ENCODE measurements at places on chromosomes 12 and 14.

DNA sequence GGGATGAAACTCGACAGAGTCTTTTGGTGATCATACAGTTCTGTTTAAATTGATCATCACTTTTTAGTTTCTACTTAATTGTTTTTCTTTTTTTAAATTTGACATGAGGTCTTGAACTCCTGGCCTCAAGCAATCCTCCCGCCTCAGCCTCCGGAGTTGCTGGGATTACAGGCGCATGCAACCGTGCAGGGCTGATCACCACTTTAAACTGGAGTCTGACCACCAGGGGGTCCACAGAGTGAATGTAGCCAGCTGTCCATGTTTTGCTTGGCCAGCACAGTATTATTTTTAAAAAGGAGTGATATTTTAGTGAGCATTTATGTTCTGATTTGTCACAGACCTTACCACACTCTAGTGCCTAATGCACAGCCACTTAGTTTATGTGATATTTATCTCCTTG lies 10.7 kb downstream of the DAAM1 start:
- no peak for DNase-seq

GRCh38 chr14:48788771-48789170 lies 797.4 kb downstream of the RPS29 start:
- DNase-seq = no peak

- DNase-seq = no peak
These were observed 19.2 kb downstream of the PPTC7 start for GRCh38 chr12:110563702-110564470.

GRCh38 chr12:54439521-54440255 lies 20.6 kb upstream of the ITGA5 start:
- DNase-seq = no peak

DNA sequence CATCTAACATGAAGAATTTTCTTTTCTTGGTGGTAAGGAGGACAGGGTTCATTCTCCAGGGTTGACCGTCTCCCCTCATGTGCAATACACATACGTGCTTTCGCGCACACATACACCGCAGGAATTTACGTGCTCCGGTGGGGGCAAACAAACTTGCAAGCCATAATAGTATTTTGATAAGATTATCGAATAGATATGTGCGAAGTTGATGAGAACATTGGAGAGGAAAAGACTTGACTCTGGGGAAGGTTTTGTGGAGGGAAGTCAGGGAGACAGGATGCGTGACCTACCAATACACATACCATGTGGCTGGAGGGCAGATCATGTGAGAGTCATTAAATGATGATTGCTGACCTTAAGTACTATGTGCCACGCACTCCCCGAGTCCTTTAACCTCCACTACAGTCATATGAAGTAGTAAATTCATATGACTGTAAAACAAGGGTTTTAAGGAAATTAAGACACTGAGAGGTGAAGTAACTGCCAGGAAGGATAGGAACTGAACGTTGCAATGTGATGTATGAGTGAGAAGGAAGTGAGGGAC lies 921 bp downstream of the RAD51B start:
- DNase-seq = no peak
